ENCODE measurements at places on chromosomes 11 and 22. TPM values are rescaled to one million over a fixed set of nuclear protein-coding genes. Genes with fewer than 3 reads are reported as not detected.

The IRAG1 gene
- total RNA-seq, result 3.4 TPM

The KCNA4 gene
- 0.30 TPM for total RNA-seq

DNA sequence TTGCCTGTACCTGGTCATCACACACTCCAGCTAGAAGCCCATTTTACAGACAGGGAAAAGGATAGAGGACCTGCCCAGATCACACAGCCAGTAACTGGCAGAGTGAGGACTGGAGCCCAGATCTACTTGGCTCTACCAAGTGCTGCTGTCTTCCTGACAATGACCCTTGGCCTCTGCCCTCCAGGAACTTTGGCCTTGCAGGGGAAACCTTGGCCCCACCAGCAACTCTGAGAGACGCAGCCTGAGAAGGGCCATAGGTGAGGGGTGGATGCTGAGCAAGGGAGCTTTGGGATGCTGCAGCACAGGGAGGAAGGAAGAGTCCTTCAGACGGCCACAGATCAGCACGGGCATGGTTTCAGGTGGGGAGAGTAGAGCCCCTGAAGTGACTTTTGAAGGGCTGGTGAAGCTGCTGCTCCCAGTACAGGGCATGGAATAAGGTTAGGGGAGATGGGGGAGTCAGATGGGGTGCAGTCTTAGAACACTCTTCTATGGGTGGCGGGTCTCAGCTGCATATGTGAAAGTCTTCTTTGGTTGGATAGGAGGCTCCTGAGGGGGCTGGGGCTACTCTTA lies 2.0 kb upstream of the CAPN5 start:
- no peak for DNase-seq

DNA sequence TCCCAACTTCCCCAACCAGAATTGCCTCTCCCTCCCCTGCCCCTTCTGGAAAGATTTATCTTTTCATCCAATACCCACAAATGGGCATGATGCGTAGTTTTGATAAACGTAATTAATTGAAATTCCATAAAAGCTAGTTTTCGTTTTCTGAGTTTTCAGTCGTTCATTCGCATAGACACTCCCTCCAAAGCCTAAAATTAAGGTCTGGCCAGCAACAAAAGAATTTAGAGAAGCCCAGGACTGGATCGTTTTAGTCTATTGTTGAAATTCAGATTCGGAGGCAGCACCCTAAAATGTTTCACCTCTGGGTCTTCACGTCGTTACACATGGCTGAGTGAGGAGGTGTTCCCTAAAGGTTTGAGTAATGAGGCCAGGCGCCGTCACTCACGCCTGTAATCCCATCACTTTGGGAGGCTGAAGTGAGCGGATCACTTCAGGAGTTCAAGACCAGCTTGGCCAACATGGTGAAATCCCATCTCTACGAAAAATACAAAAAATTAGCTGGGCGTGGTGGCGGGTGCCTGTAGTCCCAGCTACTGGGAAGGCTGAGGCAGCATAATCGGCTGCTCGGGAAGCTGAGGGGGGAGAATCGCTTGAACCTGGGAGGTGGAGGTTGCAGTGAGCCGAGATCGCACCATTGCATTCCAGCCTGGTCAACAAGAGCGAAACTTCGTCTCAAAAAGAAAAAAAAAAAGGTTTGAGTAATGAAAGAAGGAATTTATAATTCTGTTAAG lies 589 bp upstream of the NDUFC2 start:
- no peak for DNase-seq

The PAK1 gene
- total RNA-seq, result 35.2 TPM

GRCh38 chr11:96105944-96106343 lies 182.0 kb upstream of the MTMR2 start:
- no peak for DNase-seq
